ENCODE measurements at places on chromosomes 1 and 21. TPM values are rescaled to one million over a fixed set of nuclear protein-coding genes. Genes with fewer than 3 reads are reported as not detected.

The DENND2D gene
- 4.7 TPM for total RNA-seq

The IVNS1ABP gene
- total RNA-seq: 28.5 TPM

The FLG gene
- total RNA-seq: not detected

The OR6Y1 gene
- not detected for total RNA-seq

The C8B gene
- total RNA-seq: not detected

The OR10J1 gene
- not detected for total RNA-seq

The NHLH1 gene
- total RNA-seq: not detected

The TSPEAR gene
- not detected for total RNA-seq

The C1QC gene
- total RNA-seq: not detected

The CACNA1S gene
- not detected for total RNA-seq

The FCRLB gene
- total RNA-seq: 0.47 TPM

The GALE gene
- total RNA-seq: 45.4 TPM

The RHCE gene
- 0.36 TPM for total RNA-seq

The ALG14 gene
- total RNA-seq: 4.4 TPM

The BATF3 gene
- 3.2 TPM for total RNA-seq

The ANGPTL3 gene
- not detected for total RNA-seq

The FABP3 gene
- 18.5 TPM for total RNA-seq

The ANKRD35 gene
- total RNA-seq: not detected

The PROK1 gene
- not detected for total RNA-seq

The SLC19A1 gene
- 25.5 TPM for total RNA-seq

The LCE3D gene
- total RNA-seq: not detected

The OR2T35 gene
- not detected for total RNA-seq

The PTGS2 gene
- 1.1 TPM for total RNA-seq

The OR2M3 gene
- not detected for total RNA-seq

The ATG4C gene
- total RNA-seq: 5.1 TPM

The SFN gene
- not detected for total RNA-seq

The LAMB3 gene
- 4.7 TPM for total RNA-seq

The EYA3 gene
- 23.1 TPM for total RNA-seq

The RPE65 gene
- total RNA-seq: not detected

The F13B gene
- total RNA-seq: 1.3 TPM

The LPGAT1 gene
- total RNA-seq: 27.2 TPM

The NKAIN1 gene
- total RNA-seq: 0.43 TPM

The FAM72D gene
- 8.0 TPM for total RNA-seq

The ADAMTS5 gene
- 10.3 TPM for total RNA-seq

The GBP6 gene
- total RNA-seq: not detected

The RCAN1 gene
- 37.2 TPM for total RNA-seq

The CENPF gene
- 64.5 TPM for total RNA-seq

The SRM gene
- total RNA-seq: 39.3 TPM

The EPS15 gene
- 9.3 TPM for total RNA-seq

The APOBEC4 gene
- not detected for total RNA-seq

The SPRR3 gene
- total RNA-seq: not detected

The SGIP1 gene
- total RNA-seq: not detected

The PLEKHA6 gene
- not detected for total RNA-seq

The IFI44L gene
- total RNA-seq: 15.0 TPM

The LCE1A gene
- total RNA-seq: not detected

The LZIC gene
- total RNA-seq: 47.6 TPM

The ACTN2 gene
- not detected for total RNA-seq

The OR2L13 gene
- total RNA-seq: not detected

The RGSL1 gene
- not detected for total RNA-seq

The ARMH1 gene
- not detected for total RNA-seq

The MIB2 gene
- 66.8 TPM for total RNA-seq

The TRPM2 gene
- total RNA-seq: 0.13 TPM

The CLDN17 gene
- not detected for total RNA-seq

The CELA3B gene
- total RNA-seq: not detected

The PDC gene
- not detected for total RNA-seq

The PLA2G2C gene
- total RNA-seq: not detected

The NID1 gene
- total RNA-seq: 10.8 TPM

The MATN1 gene
- not detected for total RNA-seq

The CFAP74 gene
- total RNA-seq: 0.20 TPM

Measured in MG63 (cell line).